Left kidney (tissue), 8 donors: ENCODE measurements at places on chromosomes 2 and 18. TPM values are rescaled to one million over a fixed set of nuclear protein-coding genes. Genes with fewer than 3 reads are reported as not detected.

DNA sequence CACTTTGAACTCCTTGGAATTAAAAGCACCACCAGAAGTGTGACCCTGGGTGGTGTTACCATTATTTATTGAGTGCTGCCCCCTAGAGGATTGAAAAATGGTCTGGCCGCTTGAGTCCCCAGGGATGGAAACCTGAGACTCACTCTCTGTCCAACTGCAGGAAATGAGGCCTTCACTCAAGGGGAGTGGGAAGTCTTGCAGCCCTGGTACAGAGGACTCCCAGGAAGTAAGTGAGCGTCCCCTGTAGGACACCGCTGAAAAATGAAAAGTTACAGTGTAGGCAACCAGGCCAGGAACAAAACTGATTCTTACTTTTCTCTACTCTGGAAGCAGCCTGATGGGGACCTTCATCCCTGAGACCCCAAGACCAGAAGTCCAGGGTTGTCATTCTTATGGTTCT, 2.2 kb upstream of the NRP2 start:
- peak; percentile 91 for DNase-seq

- peak; percentile 34 for DNase-seq
Measured at GRCh38 chr2:234257859-234258561, 207.5 kb downstream of the SPP2 start.

GRCh38 chr2:46134531-46135227, 162.5 kb upstream of the EPAS1 start:
- peak; percentile 42 for DNase-seq

DNA sequence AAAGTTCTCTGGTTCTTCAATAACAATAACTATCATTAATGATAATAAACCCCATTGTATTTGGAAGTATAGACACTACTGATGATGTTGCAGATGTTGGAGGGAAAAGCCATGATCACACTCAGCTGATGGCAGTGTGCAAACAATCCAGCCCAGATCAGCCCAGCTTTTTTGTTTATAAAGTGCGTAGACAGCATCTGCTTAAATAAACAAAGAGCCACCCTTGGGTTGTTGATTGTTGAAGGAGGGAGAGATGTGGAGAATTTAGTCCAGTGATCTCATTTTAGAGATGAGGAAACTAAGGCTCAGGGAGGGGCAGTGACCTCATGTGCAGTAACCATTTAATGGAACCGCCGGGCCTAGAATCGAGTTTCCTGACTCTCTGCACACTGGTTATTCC, 56.0 kb upstream of the MEX3C start:
- DNase-seq: no peak

- no peak for DNase-seq
Measured at GRCh38 chr2:98884658-98885057, 51.4 kb downstream of the CRACDL start.

GRCh38 chr2:22525681-22526080, 859.3 kb upstream of the KLHL29 start:
- no peak for DNase-seq

GRCh38 chr2:109633284-109633961, 19.3 kb downstream of the SOWAHC start:
- no peak for DNase-seq

GRCh38 chr18:13216711-13217465, 1.7 kb upstream of the LDLRAD4 start:
- DNase-seq: peak; percentile 46

DNA sequence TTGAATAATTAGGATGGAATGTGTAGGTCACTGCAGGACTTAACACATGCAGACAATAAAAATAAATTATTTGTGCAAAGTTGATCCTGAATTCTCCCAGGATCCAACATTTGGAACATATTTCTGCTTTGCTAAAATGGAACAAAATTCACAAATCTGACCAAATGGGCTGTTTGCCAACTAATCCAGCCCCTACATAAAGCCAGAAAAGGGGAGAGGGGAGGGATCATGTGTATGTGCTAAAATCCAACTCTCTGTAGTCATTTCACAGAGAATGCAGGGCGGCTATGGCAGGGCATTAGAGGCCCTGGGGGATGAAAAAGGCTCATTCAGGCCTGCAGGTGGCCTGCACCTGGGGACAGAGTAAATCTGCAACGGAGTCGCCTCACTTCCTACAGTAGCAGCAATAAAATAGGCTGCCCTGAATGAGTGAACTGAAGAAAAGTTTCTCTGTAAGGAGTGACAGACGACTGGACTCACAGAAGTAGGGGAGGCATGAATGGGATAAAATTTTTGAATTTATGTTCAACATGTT, 4.0 kb upstream of the ZFP36L2 start:
- DNase-seq: no peak

- no peak for DNase-seq
Measured at GRCh38 chr18:3753106-3753505, 303.1 kb downstream of the TGIF1 start.

- no peak for DNase-seq
Measured at GRCh38 chr2:121992700-121993099, 237.2 kb downstream of the TSN start.

DNA sequence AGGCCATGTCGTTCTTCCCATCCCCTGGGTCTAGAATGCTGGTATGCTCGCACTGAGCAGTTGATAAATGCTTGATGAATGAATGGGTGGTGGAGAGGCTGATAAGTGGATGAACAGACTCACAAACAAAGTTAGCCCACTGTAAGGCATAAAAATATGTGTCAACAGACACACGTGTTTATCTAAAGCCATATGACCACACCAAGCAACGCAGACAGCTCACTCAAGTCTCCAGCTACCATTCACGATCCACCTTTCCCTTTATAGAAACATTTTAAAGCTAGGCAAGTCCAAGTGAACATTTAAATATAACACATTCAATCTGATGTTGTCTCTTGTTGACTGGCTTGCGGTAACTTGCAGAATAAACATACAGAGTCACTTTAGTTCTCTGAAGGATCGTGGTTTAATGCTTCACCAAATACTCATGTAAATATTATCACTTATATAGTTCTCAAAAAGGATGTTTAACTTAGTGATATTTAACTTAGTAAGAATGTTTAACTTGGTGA, 105.5 kb downstream of the NOL10 start:
- DNase-seq: no peak

DNA sequence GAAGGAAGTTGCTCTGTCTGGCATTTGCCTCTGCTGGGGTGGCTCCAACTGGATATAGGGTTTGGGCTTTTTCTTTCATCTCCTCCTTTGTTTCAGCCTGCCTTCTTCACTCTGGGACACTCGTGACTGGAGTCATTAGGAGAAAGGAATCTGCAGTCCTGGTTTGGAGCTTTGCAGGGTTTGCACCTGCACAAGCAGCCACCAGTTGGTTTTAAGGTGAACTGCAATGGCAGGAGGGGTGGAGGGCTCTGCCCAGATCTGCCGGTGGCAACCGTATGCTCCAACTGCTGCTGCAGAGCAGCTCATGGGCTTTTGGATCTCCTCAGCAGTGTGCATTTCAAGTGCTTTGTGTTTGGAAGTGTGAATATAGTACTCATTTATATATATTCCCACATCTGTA, 131.3 kb upstream of the MGAT5 start:
- DNase-seq: no peak

DNA sequence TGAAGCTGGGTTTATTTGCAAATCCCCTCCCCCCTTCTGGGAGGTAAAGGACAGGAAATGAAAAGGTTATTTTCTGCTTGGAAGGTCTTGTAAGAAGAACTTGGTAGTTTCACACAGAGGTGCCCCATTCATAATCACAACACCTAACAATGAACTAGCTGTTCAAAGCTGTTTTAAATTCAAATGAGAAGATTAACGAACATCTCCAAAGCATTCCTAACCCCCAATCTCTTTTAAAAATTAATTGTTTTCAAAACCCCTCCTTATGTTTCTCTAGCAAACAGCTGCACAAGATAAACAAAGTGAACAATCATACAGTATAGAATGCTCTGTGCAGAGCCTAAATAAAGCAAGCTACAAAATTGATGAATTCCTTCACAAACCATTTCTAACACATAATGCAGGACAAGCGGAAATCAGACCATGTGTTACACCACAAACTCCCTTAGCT, 271.4 kb downstream of the SATB2 start:
- no peak for DNase-seq

- no peak for DNase-seq
Measured at GRCh38 chr2:128157644-128158043, 66.6 kb downstream of the UGGT1 start.

- peak; percentile 46 for DNase-seq
Measured at GRCh38 chr2:213451542-213452239, 167.4 kb downstream of the SPAG16 start.

GRCh38 chr2:231394211-231395141, 1.0 kb upstream of the B3GNT7 start:
- DNase-seq: no peak

DNA sequence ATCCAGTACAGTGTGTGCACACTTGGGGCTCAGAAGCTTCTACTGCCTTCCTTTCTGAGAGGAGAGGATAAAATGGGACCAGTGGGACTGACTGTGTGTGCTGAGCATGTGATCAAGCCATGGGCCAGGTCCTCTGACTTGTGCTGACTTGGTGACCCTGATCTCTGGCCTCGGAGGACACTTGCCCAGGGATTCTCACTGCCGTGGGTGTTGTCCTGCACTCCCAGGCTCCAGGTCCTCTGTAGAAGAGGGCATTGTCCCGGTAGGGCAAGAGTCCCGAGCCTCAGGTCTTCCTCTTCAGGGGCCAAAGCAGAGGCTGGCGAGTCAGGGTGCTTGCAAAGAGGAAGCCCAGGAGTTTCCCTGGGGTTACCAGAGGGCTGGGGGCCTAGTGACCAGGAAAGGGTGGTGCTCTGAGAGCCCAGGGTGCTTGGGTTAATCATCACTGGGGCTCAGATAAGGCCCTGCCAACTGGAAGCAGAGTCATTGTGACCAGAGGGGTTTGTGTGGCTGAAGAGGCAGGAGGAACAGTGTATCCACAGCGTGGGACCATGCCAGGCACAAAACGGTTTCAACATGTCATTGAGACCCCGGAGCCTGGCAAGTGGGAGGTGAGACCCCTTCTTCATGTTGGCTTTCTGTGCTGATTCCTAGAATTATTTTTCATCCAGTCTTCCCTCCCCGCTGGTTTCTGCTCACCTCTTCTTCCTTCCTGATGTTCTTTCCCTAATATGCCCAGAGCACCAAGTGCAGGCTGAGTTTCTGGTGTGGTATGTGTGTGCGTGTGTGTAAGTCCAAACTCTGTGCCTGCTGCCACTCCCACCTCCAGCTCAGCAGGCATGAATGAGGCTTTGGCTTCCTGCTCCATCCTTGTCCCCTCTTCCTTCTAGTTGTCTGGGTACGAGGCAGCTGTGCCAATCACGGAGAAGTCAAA, at the start of gene GCKR:
TSS of gene GCKR (plus strand) at position 483 of the 931 bp plus-strand sequence. CDS start at position 549, 66 bp downstream.
- no peak for DNase-seq

DNA sequence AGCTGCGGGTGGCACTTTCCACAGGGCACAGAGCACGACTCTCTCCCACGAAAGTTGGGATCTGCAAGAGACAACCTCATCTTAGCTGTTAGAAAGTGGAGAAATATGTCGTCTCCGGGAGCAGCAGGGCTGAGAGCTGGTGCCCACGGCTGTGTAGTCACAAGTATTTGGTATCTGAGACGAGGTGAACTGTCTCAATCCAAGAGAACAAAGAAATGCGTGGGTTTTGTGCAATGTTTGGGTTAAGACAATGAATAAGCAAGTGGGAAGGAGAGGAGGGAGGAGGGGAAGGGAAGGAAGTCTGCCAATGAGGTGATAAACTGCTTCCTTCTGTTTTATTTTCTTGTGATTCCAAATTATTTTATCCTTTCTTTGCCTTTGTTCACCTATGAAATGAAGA, 18.0 kb downstream of the DYTN start:
- no peak for DNase-seq

- no peak for DNase-seq
Measured at GRCh38 chr18:76476665-76477561, 18.1 kb downstream of the ZNF516 start.

DNA sequence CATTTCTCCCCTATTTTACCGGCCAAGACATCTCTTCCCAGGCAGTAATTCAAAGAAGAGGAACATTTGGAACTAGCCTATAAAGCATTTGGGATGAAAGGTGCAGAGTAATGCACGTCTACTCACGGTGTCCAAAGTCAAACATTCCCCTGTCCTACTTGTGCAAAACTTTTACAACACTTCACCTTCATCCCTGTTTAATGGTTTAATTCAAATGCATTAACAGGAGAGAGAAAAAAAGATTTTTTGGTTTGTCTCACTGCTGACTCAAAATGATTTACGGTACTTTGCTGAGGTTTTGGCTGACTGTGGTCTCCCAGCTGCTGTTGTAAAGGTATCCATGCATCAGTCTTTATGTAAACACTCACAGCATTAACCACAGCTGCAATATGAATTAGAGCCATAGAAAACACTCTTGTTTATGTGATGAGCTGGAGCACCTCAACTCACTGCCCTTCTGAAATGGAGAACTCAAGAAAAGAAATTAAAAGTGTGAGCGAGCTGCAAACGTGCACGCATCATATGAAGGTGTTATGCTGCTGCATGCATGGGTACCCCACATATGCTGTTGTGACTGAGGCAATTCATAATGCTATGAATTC, 220.5 kb downstream of the PIEZO2 start:
- no peak for DNase-seq

DNA sequence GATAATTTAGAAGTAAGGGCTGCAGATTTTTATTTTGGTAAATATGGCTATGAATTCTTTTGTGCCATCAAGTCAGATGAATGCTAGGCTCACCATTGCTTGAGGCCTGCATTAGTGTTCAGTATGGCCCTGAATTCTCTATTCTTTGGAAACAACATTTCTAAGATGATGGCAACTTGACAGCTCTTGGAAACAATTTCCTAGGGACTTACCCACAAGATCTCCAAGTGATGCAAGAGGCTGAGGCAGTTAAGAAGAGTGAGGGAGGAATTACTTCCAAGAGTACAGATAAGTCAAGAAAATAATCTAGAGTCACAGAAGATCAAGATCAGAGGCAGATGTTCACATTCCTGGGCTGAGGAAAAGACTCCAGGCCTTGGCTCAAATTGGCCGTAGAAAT, 129.1 kb downstream of the NRP2 start:
- no peak for DNase-seq

- DNase-seq: no peak
Measured at GRCh38 chr2:120738786-120739437, 3.2 kb downstream of the GLI2 start.

GRCh38 chr2:238119756-238120462, 18.6 kb upstream of the KLHL30 start:
- no peak for DNase-seq

DNA sequence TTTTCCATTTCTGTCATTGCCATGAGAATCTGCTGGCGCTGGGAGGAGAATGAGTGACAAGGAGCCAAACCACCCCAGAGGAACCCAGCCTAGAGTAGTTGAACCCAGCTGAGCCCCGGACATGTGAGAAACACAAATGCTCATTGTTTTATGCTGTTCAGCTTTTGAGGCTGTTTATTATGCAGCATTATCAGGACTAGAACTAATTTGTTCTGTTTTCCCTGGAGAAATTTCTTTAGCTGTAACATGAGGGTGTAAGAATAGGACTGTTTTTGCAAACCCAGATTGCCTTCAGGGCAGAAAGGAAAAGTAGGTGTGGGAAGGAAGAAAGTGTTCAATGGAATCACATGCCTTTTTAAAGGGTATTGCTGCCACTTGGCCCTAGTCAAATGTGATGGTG, 28.5 kb upstream of the DOCK10 start:
- no peak for DNase-seq

Gene UGT1A6
- 2.7 TPM for polyA plus RNA-seq

Gene DNAH7
- 8.8 TPM for polyA plus RNA-seq

Gene FEV
- not detected for polyA plus RNA-seq

Gene LIMS4
- polyA plus RNA-seq: 2.1 TPM

Gene WDR7
- 14.9 TPM for polyA plus RNA-seq

Gene CCDC74A
- 16.2 TPM for polyA plus RNA-seq

Gene ALPG
- not detected for polyA plus RNA-seq
